ENCODE measurements at places on chromosomes 3 and 15.

DNA sequence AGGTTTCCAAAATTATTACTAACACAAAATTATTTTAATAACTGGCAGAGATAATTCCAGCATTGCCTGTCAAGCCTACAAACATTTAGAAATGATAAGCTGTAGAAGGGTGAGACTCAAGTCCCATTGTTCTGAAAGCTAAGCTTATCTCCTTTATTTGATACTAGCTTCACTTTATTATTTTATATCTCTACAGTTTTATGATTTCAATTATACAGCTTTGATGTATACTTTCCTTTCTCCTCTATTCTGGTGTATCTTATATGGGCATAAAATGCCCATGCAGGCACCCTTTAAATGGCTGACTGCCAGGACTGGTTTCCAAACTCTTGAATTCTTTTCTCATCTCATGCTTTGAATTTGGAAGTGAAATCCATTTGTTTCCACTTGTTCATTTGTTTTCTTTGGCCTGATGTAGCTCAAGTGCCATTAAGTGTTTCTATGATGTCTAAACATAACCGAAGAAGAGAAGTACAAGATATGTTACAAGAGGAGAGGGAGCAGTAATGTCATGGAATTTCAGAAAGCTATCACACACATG, 372.1 kb upstream of the ARHGEF26 start:
- DNase-seq: no peak

DNA sequence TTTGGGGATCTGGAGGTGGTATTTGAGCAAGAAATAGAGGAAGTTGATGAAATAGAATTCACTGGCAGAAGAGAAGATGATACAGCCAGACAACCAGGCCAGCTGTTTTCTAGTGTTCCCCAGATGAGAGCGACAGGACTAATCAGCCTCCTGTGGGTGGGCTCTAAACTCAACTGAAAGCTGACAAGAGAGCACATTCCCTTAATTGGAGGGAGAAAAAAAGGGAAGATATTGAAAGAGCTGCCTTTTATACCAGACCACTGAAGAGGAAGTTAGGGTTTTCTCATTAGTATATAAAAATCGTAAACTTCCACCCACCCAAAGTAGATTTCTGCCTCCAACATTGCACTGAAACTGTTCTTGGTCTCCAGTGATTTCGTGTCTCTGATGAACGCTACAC, 6.5 kb upstream of the TM4SF19 start:
- DNase-seq: no peak

- DNase-seq: no peak
Measured at GRCh38 chr3:136957751-136958288, at the start of gene IL20RB. IL20RB (plus strand) TSS chr3:136957983; CDS start chr3:136958114, 131 bp downstream.

DNA sequence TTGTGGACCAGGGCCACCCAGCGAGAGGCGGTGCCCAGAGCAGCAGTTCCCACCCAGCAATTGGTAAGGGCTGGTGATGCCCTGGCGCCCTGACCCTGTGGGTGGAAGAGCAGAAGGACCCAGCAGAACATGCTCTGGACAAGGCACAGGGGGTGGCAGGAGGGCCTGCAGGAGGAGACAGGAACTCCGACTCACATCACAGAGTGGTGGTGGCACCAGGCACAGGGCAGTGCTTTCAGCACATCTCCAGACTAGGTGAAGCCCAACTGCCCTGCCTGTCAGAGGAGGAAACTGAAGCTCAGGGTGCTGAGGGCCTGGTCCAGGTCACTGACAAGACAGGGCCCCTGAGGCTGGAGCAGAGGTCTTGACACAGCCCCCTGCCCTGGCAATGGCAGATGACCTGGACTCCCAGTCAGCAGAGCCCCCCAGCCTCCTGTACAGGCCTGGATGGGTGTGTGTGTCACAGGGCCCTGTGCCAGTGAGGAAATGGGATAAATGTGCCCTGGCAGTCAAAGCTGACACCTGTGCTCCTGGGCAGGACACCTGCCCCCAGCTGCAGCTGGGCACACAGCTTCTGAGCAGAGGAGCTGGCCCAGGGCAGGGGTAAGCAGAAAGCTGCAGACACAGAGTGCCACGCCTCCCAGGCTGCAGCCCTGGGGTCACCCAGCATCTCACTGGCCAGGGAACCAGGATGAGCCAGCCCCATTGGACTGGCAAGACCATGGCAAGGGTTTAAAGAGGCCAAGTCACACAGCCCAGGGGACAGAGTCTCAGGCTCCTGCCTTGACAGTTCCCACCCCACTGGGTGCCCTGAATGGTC, 11.4 kb downstream of the KLF15 start:
- DNase-seq: no peak

GRCh38 chr3:81816473-81817250, 55.2 kb upstream of the GBE1 start:
- DNase-seq: no peak

GRCh38 chr15:88690331-88690730, 51.5 kb downstream of the ISG20 start:
- DNase-seq: no peak

Measured in activated CD8-positive, alpha-beta memory T cell treated with anti-CD3 and anti-CD28 coated beads for 1 hour (primary cell).